ENCODE measurements at places on chromosomes 7 and 10.

GRCh38 chr10:12638103-12638502 is 288.8 kb downstream of the CAMK1D start:
- DNase-seq, result no peak

- DNase-seq, result peak; percentile 88
Measured at GRCh38 chr10:71725998-71726579, 6.5 kb upstream of the C10orf105 start.

DNA sequence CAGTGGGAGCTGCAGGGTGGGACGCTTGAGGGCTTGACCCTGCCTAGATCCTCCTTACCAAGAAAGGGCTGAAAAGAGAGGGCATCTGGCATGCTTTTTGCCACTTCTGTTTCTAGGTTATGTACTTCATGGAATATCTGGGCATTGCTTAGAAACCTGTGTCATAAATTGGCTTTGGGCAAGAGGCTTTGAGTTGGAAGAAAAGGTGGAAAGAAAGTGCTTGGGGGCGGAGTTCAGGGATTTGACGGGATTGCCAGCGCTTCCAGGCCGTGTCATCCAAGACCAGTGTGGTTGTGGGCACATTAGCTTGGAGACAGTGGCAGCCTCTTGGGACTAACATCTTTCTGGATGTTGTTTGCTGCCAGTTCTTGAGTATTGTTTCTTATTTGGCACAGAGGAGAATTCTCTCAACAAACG is 825 bp downstream of the ZNF862 start:
- no peak for DNase-seq

- DNase-seq, result no peak
Measured at GRCh38 chr7:11416641-11417458, 415.1 kb downstream of the THSD7A start.

- DNase-seq, result no peak
Measured at GRCh38 chr7:85528581-85528980, 341.7 kb upstream of the SEMA3D start.

DNA sequence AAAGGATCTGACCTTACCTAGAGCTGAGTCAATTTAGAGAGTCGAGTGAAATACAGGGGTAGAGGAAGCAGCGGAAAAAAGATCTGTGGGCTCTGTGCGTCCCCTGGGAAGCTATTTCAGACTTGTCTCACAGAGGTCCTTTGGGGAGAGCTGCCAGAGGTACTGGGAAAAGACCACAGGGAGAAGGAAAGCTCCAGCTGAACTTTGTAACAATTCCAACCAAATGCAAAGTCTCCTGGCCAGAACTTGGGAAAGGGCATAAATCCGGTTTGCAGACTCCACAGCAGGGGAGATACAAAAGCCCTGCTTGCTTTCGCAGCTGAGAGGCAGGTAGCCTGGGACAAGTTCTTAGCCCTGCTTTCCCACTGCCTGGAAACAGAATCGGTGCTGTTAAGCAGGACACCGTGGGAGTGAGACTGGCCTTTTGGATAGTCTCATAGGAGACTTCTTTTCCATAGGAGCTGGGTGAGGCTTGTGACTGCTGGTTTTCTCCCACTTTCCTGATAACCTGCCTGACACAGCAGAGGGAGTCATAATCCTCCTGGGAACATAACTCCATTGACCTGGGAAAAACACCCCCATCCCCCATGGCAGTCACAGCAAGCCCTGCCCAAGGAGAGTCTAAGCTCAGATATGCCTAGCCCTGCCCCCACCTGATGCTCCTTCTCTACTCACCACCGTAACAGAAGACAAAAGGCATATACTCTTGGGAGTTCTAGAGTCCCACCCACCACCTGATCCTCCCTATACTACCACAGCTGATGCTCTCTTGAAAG is 926.2 kb downstream of the KCNMA1 start:
- no peak for DNase-seq

- DNase-seq, result no peak
Measured at GRCh38 chr7:22486597-22486996, 13.4 kb downstream of the STEAP1B start.

All from activated naive CD4-positive, alpha-beta T cell treated with Interleukin-2 at 50 U/mL for 16 hours (primary cell).